Activated naive CD4-positive, alpha-beta T cell treated with anti-CD3 and anti-CD28 coated beads, Interleukin-2, amount 10 ng/mL, durations not matched to agents 7 days and 5 days (primary cell): ENCODE measurements at places on chromosomes 16 and 17.

DNA sequence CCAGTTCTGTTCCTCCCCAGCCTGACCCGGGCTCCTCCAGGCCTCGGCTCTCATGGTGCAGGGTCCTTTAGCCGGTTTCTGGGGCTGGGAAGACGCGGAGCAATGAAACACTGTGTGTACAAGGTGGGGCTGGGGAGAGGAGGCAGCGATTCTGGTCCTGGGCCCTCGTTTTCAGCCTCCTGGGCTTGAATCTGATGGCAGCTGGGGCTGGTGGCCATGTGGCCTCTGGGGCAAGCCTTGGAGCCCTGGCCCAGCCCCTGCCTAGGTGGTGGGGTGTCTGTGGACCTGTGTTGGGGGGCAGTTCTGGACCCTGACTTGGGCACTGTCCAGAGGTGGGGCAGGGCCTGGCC, 4.1 kb downstream of the FOXJ1 start:
- peaks cover 41% of the 10 kb centered on the region for H3K4me1 ChIP-seq
- DNase-seq, result peak; percentile 18
- H3K27me3 ChIP-seq, result peaks cover 45% of the 10 kb centered on the region

- peaks cover 16% of the 10 kb centered on the region for H3K4me1 ChIP-seq
- DNase-seq, result no peak
- peaks cover 36% of the 10 kb centered on the region for H3K36me3 ChIP-seq
- H3K4me3 ChIP-seq, result no peak overlapping the region
These were observed 23.7 kb downstream of the NCOR1 start for GRCh38 chr17:16191604-16192003.

GRCh38 chr16:86025706-86026105, 126.7 kb downstream of the IRF8 start:
- no peak overlapping the region for H3K4me3 ChIP-seq
- peaks cover 44% of the 10 kb centered on the region for H3K27me3 ChIP-seq
- no peaks in the 10 kb centered on the region for H3K36me3 ChIP-seq
- no peak for DNase-seq
- no peak overlapping the region for H3K27ac ChIP-seq

GRCh38 chr16:79717333-79718137, 117.0 kb upstream of the MAF start:
- DNase-seq, result no peak
- H3K4me3 ChIP-seq, result no peak overlapping the region
- H3K27me3 ChIP-seq, result peaks cover 4% of the 10 kb centered on the region
- H3K4me1 ChIP-seq, result peaks cover 13% of the 10 kb centered on the region
- peak overlapping the region; percentile 70 for H3K27ac ChIP-seq
- no peaks in the 10 kb centered on the region for H3K36me3 ChIP-seq

GRCh38 chr17:49290690-49291359, 60.2 kb upstream of the PHOSPHO1 start:
- no peak overlapping the region for H3K4me3 ChIP-seq
- peak; percentile 35 for DNase-seq
- no peaks in the 10 kb centered on the region for H3K27me3 ChIP-seq
- no peaks in the 10 kb centered on the region for H3K4me1 ChIP-seq
- H3K36me3 ChIP-seq, result peaks cover 5% of the 10 kb centered on the region

- no peaks in the 10 kb centered on the region for H3K36me3 ChIP-seq
- H3K27me3 ChIP-seq, result no peaks in the 10 kb centered on the region
- DNase-seq, result no peak
- peaks cover 22% of the 10 kb centered on the region for H3K4me1 ChIP-seq
- no peak overlapping the region for H3K4me3 ChIP-seq
- no peak overlapping the region for H3K27ac ChIP-seq
These were observed 342.4 kb upstream of the TBX2 start for GRCh38 chr17:61057257-61057656.
